ENCODE measurements at places on chromosomes 4 and X.

DNA sequence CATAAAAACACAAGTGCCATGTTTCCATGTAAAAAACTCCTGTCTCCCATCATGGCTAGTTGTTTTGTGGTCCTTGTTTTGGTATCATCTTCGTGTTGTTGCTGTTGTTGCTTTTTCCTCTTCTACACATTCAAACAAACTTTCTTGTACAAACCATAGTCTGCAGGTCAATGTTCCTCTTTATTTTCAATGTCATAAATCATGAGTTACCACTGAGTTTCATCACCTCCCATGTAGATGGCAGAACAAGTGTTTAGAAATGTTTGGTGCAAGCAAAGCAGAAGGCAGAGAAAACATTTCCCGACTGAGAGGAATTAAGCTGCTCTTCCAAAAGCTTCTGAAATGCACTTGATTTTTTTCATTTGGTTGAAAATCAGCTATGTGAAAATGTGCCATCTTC, 166.0 kb downstream of the ANTXR2 start:
- DNase-seq = peak; percentile 27

DNA sequence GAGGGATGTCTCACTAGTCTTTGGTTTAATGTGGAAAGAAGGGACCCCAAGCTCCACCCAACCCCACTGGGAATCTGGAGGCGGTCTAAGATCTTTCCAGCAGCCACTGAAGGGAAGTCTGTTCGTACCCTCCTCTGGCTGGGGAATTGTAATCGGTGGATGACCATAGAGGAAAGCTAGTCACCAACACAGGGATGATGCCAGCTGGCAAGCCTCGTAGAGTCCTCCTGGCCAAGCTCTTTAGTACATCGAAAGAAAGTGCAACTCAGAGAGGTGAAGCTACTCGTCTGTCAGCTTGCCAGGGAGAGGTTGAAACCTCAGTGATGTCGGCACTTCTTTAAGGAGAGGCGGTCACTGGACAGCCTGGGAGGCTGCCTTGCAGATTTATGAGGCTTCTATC, 58.7 kb downstream of the MAMLD1 start:
- no peak for DNase-seq

GRCh38 chr4:91935217-91935616, 368.5 kb upstream of the GRID2 start:
- DNase-seq = no peak

DNA sequence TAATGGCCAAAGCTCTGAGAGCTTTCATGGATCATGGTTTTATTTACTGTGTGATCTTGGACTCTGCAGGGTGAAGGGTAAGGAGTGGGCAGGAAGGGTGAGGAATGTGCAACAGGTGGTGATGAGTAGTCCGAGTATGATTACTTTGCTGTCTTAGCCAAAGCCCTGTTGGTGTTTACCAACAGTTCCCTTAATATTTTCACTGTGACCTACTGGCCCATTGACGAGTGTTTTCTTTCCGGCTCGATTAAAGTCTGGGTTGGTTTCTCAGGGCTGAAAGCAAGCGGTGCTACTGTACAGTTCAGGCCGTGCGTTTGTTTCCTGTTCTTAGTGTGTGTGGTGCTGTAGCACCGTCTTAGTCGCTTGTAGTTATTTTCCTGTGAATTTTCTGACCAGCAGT, 2.6 kb downstream of the ARHGAP24 start:
- DNase-seq = no peak

- peak; percentile 89 for DNase-seq
These were observed 2.3 kb upstream of the SASH3 start for GRCh38 chrX:129777218-129778030.

GRCh38 chr4:70203601-70204000, 8.1 kb downstream of the ODAM start:
- no peak for DNase-seq

DNA sequence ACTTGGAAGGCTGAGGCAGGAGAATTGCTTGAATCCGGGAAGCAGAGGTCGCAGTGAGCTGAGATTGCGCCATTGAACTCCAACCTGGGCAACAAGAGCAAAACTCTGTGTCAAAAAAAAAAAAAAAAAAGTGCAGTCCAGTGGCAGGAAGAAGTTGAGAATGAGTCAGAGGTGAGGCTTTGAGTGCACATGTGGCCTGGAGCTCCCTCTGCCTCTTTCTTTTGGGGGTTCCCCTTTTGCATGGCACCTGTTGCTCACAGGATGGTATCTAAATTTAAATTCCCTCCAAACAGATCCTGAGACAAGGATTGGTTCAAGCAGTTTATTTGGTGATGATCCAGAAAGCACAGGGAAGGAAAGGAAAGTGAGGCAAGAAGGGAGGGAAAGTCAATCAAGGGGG, 151.4 kb upstream of the STX18 start:
- peak; percentile 79 for DNase-seq

- DNase-seq = no peak
These were observed 186.1 kb upstream of the STS start for GRCh38 chrX:6961286-6962005.

DNA sequence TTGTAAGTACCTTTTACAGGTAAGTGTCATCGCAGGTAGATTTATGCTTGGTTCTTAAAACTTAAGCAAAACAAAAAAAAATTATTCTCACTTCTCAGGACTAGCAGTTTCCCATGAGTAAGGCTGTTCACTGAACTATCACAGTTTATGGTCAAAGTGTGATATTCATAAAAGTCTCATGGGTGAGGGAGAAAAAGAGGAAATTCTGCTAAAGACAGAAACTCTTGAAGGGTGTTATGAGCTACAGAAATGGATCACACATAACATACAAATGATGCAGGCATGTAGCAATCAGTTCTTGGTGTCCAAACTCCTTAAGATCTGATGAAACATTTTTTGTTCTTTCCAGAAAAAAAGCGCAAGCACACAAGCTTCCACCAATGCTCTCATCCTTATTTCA, 8.5 kb downstream of the RAB9A start:
- DNase-seq = peak; percentile 49

GRCh38 chr4:185772391-185773093, 39.5 kb downstream of the SORBS2 start:
- no peak for DNase-seq

GRCh38 chr4:147740176-147740575, 8.3 kb downstream of the ARHGAP10 start:
- no peak for DNase-seq

DNA sequence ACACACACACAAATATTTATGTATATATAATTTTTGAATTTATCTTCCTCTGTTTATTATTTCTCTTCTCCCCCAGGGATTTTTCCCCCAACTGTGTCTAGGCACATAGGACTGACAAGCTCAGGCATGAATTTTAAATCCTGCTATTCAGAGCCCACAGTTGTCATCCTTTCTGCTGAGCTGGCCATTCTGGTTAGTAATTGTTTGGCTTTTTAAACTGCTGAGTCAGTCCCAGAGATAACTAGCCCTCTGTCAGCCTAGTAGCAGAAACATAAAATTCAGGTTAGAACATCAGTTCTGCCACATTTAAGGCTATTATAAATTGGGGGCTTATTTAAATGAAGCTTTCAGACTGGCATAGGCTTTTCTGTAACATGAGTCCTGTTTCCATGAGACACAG, 151.7 kb upstream of the MAOA start:
- no peak for DNase-seq

- peak; percentile 44 for DNase-seq
These were observed 37.4 kb upstream of the SMIM10L2A start for GRCh38 chrX:135384161-135384836.

GRCh38 chr4:53920116-53920515, 144.3 kb downstream of the CHIC2 start:
- no peak for DNase-seq

GRCh38 chr4:145011636-145012035, 86.4 kb downstream of the ANAPC10 start:
- DNase-seq = no peak

DNA sequence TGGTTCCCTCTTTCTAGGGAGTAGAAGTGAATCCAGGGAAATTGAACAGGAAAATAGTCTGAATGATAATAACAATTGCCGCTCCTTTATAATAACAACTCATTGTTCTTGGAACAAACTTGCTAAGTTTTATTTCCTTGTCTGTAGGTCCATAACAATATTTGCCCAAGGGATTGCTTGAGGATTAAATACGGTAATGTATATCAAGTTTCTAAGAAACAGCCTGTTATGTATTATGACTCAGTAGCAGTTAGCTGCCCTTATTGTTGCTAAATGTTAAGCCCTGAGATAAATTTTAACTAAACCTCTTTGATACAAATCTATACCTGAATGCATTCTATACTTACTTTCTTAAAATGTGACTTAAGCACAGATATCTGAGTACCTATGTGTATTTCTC, 215.9 kb upstream of the AADAT start:
- DNase-seq = no peak

- DNase-seq = no peak
These were observed 12.4 kb upstream of the PACRGL start for GRCh38 chr4:20687864-20688263.

GRCh38 chr4:120517966-120518365, 404.6 kb downstream of the PRDM5 start:
- DNase-seq = peak; percentile 73

- DNase-seq = no peak
These were observed 26.6 kb downstream of the MAOA start for GRCh38 chrX:43682726-43683125.

DNA sequence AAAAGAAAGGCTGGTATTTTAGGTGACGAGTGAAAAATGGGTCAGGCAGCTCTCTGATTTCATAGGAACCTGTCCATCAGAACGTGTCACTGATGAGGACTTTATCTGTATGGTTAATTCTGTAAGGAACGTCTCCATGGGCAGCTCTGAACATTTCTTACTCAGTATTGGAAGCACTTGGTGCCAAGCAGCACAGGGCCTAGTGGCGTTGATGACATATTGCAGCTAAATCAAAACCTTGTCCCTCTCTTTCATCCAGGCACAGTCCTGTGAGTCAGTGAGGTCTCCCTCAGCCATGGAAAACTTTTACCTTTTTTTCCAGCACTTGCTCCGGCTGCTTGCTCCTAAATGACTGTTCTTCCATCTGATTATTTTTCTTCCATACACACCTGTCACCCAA, 301.9 kb downstream of the DHX15 start:
- DNase-seq = no peak

DNA sequence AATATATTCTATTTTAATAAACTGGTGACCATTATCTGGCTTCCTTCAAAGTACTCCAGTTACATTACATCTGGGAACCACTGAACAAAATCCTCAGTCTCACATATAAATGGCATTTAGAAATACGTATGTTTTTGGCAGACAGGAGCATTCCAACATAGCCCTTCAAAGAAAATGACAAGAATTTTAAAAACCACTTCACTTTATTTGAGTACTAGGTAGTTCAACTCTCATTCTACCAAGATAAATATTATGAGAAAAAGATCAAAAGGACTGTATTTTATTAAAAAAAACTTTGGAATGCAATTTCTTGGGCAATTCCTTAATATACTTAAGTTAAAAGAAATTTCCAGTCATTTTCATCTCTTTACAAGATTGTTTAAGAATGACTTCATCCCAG, 17.6 kb downstream of the TNIP3 start:
- no peak for DNase-seq

GRCh38 chrX:41558531-41558930, 111.4 kb downstream of the NYX start:
- peak; percentile 36 for DNase-seq

- DNase-seq = no peak
These were observed 134.2 kb downstream of the PWWP3B start for GRCh38 chrX:106302304-106302703.

DNA sequence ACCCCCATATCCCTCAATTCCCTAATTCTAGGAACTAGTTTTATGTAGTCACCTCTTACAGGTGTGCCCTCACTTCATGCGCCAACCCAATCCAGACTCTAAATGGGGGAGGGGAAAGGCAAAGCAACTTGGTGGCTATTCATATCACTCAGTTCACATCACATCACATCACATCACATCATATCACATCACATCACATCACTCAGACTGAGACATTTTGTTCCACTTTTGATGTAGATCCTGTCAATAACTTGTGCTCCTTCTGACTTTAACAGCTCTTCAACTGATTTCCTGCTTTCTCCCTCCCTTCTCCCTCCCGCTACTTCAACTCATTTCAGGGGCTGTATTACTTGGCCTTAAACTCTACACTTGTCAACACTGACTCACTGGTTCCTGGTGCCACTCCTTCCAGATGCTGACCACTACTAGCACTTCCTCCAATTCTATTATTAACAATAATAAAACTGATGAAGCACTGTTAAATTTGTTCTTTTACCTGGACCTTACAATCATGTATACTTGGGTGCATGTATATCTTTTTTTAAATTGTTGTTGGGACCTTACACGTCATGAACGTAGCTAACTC, 29.1 kb upstream of the PLS3 start:
- DNase-seq = no peak

DNA sequence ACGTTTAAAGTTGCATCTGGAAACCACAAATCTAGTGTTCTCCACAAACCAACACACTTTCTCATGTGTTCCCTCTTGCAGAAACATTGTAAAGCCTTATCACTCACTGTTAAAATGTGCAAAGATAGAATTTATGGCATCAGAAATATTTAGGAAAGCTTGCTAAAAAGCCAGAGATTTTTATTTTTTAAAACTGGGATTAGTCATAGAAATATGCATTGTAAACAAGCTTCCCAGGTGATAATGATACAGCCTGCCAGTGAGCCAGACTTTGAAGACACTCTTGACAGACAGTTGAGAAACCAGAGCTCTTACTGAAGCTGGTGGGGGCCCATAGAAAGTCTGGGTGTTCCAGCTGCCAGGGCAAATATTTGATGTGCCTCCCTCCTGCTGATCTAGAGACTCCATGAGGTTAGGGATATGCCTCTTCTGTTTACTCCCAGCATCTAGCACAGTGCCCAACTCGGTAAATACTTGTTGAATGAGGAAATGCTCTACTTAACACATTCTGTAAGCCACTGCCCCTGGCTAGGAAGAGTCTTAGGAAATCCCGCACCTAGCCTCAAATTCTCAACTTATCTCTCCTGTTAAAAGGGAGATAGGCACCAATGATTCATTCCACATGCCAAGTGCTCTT, 179.0 kb upstream of the RASGEF1B start:
- no peak for DNase-seq

- DNase-seq = peak; percentile 24
These were observed 82.2 kb downstream of the FNIP2 start for GRCh38 chr4:158850800-158851644.

GRCh38 chrX:123779908-123780396, 47.1 kb upstream of the THOC2 start:
- no peak for DNase-seq

GRCh38 chrX:110397904-110398303, 39.3 kb downstream of the RTL9 start:
- peak; percentile 11 for DNase-seq

Measured in NB4 (cell line).